AG08395 (cell line): ENCODE measurements at places on chromosomes 2 and 18.

DNA sequence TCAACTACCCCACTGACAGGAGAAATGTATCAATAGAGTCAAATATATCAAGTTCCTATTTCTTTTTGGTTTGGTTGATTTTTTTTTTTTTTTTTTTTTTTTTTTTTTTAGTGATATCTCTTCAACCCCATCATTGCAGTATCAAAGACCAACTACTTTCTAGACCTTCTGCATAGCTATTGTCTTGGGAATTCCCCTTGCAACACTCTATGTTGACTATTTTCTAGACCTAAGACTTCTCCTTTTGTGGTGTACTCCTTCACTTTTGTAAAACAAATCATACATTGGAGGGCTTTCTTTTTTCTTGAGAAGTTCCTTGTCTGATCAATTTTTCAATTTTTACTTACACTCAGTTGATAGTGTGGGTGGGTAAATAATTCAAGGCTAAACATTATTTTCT, 46.5 kb upstream of the NR4A2 start:
- no peak for DNase-seq

DNA sequence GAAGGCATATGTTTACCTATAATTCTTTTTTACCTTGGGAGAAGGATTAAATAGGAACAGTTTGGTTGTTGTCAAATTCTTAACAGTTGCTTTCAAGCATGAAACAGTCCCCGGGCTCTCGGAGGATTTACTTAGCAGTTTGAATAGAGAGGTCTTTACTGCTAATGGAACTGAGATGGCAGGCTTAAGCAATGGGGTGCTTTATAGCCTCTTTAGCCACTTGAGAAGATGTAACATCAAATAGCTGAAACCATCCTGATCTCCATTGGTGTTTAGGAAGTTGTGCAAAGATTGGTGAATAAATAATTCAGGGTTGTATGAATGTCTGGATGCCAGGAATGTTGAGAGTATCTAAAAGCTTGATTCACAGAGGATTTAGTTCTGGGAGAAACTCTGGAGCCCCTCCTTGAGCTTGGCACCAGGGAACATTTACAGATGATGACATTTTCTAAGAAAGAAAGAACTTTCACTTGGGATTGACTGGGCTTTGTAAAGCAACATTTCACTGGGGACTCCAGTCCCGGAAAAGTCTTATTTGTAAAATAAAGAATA, 51.9 kb downstream of the PTPRM start:
- DNase-seq: peak; percentile 7

DNA sequence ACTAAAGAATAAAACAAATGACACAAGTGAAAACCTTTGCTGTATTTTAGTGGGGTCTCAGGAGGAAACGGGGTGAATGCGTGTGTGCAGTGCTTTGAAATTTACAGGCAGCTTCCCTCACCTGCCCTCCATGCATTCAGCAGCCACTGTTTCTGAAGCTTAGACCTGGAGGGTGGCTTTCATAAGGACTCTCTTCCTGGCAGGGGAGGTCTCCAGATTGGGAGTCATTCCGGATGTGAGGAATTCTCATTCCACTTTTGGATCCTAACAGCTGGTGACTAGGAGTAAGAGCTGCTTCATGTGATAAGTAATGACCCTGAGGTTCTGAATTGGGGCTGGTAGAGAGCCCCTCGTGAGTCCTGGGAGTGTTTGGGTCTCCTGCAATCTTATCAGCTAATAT, 192.5 kb downstream of the SH3BP4 start:
- DNase-seq: no peak

- DNase-seq: no peak
These were observed 15.4 kb upstream of the LYPD6B start for GRCh38 chr2:149023091-149023490.

GRCh38 chr2:108877506-108877905, 90.9 kb downstream of the CCDC138 start:
- no peak for DNase-seq

DNA sequence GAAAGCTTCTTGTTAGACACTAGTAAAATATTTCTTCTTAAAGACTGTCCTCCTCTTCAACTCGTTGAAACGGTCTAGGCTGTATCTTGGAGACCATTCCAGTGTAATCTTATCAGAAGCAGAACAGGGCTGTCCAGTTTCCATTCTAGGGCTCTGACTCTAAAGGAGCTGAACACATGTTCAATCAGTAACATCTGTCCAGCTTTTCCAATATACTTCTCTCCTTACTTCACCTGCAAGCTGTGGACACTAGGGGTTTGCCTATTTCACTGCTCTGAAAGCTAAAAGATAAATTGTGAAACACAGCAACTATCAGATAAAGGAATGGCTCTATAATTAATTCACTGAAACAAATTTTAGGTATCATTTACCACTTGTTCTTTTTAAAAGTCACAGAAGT, 73.8 kb downstream of the ZNF385B start:
- no peak for DNase-seq

GRCh38 chr2:46171411-46171953, 125.7 kb upstream of the EPAS1 start:
- DNase-seq: peak; percentile 72

DNA sequence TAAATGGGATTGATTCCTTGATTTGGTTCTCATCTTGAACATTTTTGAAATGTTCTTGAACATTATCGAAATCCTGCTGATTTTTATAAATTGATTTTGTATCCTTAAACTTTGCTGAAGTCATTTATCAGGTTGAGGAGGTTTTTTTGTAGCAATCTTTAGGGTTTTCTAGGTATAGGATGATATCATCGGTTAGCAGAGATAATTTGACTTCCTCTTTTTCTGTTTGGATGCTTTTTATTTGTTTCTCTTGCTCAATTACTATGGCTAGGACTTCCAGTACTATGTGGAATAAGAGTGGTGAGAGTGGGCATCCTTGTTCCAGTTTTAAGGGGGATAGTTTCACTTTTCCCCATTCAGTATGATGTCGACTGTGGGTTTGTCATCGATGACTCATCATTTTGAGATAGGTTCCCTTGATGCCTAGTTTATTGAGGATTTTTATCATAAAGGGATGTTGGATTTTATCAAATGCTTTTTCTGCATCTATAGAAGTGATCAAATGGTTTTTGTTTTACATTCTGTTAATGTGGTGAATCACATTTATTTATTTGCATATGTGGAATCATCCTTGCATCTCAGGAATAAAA, 201.5 kb upstream of the ZSWIM2 start:
- no peak for DNase-seq

DNA sequence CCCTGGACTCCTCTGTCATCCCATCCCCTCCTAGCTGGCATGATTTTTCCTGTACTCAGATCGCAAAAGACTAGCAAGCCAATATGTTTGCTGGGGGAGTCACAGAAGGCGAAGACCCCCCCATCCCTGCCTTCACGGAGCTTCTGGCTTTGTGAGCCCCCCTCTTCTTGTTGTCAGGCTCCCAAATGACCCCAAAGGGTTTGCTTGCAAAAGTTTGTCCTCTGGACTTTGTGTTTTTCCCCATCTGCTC, 169.9 kb downstream of the SMAD7 start:
- DNase-seq: no peak
